ENCODE measurements at places on chromosomes 5 and 9.

- no peak for DNase-seq
These were observed 127.0 kb downstream of the ADAMTS2 start for GRCh38 chr5:179217956-179218942.

DNA sequence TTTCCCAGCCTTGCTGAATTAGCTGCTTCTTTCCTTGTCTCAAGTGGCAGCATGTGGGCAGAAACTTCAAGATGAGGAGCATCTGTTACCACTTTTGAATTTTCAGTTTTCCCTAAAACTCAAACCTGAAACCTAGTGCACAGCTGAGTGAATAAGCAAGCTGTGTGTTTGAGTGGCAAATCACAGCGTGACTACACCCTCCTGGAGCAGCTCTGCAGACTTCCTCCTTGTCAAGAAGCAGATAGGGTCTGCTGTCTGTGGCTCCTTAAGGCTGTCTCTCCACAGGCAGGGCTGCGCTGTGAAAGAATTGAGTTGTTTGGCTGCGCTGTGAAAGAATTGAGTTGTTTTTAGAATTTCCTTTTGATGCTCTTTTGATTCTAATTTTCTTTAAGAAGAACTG, 179.7 kb upstream of the HAPLN1 start:
- DNase-seq = no peak

GRCh38 chr9:112175796-112176315, 759 bp upstream of the SUSD1 start:
- DNase-seq = no peak

GRCh38 chr9:135130207-135130976, 42.9 kb downstream of the OLFM1 start:
- no peak for DNase-seq

DNA sequence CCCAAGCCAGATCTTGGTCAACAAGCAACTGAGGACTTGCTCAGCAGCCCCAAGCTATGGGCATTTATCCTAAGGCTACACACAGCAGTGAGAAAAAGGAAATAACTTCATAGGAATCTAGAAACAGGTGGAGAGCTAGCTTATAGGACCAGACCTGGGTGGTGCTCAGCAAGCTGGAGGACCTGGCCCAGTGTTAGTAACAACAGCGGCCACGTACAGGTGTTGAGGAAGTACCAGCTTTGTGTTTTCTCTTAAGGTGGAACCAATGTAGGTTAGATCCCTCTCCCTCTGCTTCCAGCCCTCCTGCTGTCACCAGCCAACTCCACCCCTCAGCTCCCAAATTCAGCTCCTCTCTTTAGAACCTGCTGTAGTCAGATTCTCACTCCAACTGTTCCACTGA, 43.4 kb downstream of the IRF1 start:
- DNase-seq = no peak

- DNase-seq = no peak
These were observed 321.4 kb downstream of the NPR3 start for GRCh38 chr5:33032271-33033070.

- no peak for DNase-seq
These were observed 211.9 kb upstream of the CLINT1 start for GRCh38 chr5:158070859-158071258.

- DNase-seq = no peak
These were observed 1.8 kb upstream of the LNPEP start for GRCh38 chr5:96933764-96934707.

DNA sequence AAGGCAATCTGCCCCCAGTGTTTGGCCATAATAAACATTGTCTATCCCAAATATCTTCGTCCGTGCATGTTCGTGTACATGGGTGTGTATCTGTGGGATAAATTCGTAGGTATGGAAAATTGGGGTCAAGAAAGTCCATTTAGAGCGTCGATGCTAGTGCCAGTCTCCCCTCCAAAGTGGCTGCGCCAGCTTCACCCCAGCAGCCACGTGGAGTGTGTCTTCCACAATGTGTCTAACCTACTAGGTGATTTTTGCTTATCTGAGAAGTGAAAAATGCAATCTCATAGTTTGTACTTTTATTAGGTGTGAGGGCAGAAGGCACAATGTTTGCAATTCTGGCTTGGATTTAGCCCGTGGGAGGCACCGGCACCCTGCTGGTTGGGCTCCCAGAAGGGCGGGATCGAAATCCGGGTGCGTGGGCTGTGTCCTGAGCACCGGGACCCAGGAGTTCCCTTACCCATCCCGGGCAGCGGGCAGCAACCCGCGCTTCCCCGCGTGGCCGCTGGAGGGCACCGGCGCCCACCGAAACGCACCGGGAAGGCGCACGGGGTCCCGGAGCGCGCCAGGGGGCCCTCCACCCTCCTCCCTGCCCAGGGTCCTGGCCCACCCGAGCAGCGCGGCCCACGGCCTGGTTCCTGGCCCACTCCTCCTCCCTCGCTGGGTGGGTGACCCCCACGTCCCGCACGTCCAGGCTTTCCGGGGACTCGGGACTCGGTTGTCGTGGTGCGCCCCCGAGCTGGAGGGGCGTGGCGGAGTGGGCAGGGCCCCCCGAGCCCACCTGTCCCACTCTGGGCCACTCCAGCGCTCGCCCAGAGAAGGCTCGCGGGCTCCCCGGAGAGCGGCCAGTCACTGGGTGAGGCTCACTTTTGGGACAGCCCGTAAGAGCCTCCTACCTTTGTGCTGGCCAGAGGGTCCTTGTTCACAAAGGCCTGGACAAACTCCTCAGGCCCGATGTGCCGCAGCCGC, 55.4 kb upstream of the RNF130 start:
- no peak for DNase-seq

GRCh38 chr5:64619609-64620008, 70.7 kb upstream of the SHISAL2B start:
- no peak for DNase-seq

- DNase-seq = no peak
These were observed 20.3 kb upstream of the RNF20 start for GRCh38 chr9:101513351-101513750.

GRCh38 chr9:77307166-77307565, 129.8 kb downstream of the VPS13A start:
- DNase-seq = no peak

GRCh38 chr9:75105841-75106240, 17.5 kb downstream of the OSTF1 start:
- no peak for DNase-seq

GRCh38 chr5:129499208-129499852, 39.2 kb downstream of the ADAMTS19 start:
- DNase-seq = no peak

- no peak for DNase-seq
These were observed 25.5 kb upstream of the CEP120 start for GRCh38 chr5:123448743-123449142.

- no peak for DNase-seq
These were observed 118.9 kb downstream of the TRIO start for GRCh38 chr5:14261856-14262611.

DNA sequence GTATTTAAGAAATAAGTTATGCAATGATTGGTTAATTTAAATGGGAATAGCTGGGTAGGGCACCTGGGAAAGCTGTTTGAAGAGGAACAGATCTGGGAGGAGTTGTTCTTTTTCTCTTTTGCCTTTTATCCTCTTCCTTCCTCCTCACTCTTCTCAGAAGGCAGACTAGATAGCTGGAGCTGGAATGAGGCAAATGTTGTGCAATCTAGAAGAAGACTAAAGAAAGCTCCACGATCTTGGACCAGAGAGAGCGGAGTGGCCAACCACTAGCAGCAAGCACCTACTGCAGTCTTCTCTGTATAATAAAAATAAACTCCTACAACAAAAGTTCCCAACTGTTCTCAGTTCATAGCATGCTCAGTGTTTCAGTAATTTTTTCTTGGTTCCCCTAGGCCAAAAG, 19.3 kb downstream of the GLIS3 start:
- no peak for DNase-seq

DNA sequence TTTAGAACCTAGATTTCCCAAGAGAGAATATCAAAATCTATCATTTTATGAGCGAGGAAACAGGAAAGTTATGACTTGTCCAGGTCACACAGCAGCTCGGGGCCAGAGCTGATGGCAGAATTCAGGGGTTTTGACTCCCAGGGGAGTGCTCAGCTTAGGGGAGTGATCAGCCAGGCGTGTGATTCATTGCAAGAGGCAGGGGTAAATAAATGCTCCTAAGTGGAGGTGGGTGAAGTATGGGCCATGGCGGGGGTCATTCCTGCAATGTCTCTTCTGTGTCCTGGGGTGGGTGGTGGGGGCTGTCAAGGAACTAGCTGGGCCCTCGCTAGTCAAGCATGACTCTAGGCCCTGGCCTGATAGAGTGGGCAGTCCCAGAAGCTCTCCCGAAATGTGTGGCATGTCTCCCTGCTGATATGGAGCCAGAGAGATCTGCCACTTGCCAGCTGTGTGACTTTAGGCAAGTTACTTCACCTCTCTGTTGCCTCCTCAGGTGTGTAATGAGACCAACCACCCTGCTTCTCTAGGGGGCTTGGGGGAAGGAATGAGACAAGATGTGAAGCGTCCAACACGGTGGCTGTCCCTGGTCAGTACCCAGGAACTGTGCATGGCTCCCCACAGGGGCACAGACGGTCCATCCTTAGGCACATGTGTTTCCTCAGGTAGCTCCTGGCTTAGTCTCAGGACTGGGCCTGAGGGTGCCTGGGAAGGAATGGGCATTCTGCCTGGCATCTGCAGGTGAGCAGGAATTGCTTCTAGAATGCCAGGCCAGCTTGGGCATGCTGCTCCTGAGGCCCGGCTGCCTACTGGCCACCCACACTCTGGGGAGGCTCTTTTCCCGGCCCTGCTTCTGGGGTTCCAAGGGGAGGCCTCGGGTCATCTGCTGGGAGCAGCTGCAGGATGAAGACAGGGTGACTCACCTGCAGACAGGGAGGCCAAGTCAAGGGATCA, 36.5 kb upstream of the SH3PXD2B start:
- DNase-seq = no peak

- no peak for DNase-seq
These were observed 69.1 kb downstream of the GDNF start for GRCh38 chr5:37770786-37771185.
